ENCODE measurements at places on chromosomes 6 and 20. TPM values are rescaled to one million over a fixed set of nuclear protein-coding genes. Genes with fewer than 3 reads are reported as not detected.

GRCh38 chr20:41163821-41164220 lies 26.5 kb downstream of the PLCG1 start:
- DNase-seq: no peak
- peaks cover 86% of the 10 kb centered on the region for H3K36me3 ChIP-seq
- H3K4me1 ChIP-seq: peaks cover 62% of the 10 kb centered on the region
- H3K4me3 ChIP-seq: no peak overlapping the region
- H3K27me3 ChIP-seq: no peaks in the 10 kb centered on the region

GRCh38 chr6:30837870-30838269 lies 46.4 kb upstream of the DDR1 start:
- no peak overlapping the region for H3K27ac ChIP-seq
- H3K4me3 ChIP-seq: no peak overlapping the region
- no peaks in the 10 kb centered on the region for H3K27me3 ChIP-seq
- peaks cover 14% of the 10 kb centered on the region for H3K4me1 ChIP-seq

DNA sequence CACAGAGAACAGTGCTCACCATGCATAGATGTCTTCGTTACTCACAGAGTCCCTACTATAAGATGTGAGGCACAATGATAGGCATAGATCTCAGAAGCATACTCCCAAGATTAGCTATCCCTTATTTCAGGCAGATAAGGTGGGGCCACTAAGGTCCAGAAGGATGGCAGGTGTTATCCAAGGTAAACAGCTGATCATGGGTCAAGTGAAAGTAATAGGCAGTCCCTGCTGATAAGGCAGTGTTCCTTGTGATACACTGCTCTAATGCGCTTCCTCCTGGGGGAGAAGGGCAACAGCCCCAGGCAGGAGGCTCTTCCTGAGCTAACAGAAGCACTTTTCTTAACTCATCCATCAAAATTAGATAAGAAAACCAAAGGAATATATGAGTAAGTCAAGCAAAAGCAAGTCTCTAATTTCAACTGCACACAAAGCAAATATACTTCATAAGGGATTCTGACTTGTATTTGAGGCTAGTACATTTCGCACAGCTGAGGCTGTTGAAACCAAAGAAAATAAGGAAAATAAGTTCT lies 42.2 kb downstream of the METTL24 start:
- H3K27ac ChIP-seq: no peak overlapping the region
- no peak for DNase-seq
- H3K4me3 ChIP-seq: no peak overlapping the region
- no peaks in the 10 kb centered on the region for H3K36me3 ChIP-seq

DNA sequence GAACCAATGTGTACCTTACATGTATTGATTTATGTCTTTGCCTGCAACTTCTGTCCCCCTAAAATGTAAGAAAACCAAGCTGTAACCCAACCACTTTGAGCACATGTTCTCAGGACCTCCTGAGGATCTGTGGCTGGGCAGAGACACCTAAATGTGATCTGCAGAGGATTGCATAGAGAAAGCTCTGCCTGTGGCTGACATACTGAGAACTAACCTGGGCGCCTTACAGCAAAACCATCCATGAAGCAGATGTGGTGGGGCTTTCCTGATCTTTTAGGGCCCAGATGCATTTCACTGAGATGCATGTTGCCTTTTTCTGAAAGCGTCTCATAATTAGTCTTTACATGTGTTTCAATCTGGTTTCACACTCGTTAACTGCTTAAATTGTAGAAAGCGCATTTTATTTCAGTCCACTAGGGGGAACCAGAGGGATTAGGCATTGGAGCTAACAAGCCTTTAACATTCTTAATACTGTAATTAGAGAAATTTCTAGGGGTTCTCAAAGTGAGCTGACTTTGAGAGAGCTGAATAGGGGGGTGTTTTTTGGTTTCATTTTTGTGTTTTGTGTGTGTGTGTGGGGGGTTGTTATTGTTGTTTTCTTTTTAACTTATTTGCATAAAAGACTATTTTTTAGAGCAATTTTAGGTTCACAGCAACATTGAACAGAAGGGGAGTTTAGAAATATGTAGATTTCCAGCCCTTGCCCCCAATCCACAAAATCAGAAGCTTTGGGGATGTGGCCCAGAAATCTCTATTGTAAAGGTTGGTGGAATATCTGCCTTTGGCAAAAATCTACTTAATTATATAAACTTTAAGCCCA lies 50.9 kb upstream of the FAM184A start:
- peaks cover 3% of the 10 kb centered on the region for H3K4me1 ChIP-seq
- H3K27me3 ChIP-seq: no peaks in the 10 kb centered on the region
- no peak overlapping the region for H3K4me3 ChIP-seq
- DNase-seq: no peak
- H3K27ac ChIP-seq: peak overlapping the region; percentile 35

DNA sequence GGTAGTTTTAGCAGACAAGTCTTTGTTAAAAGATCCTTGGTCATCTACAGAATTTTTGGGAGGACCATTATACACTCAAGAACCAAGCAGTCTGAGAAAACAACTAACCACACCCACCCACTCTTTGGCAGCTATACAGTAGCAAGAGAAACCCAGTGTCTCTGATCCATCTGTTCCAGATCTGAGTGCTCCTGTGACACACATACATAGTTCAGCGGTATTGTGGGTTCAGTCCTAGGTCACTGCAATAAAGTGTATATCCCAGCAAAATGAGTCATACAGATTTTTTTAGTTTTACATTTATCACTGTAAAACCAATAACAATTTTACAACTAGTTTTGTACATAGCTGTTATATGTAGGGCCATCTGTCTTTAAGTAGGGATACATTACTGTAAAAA lies 47.4 kb upstream of the PAK5 start:
- DNase-seq: no peak
- H3K4me1 ChIP-seq: no peaks in the 10 kb centered on the region
- no peaks in the 10 kb centered on the region for H3K27me3 ChIP-seq

Gene SLC22A23
- 0.39 TPM for total RNA-seq

- no peak for DNase-seq
- no peak overlapping the region for H3K27ac ChIP-seq
- no peak overlapping the region for H3K4me3 ChIP-seq
- no peaks in the 10 kb centered on the region for H3K27me3 ChIP-seq
- H3K4me1 ChIP-seq: peaks cover 20% of the 10 kb centered on the region
- no peaks in the 10 kb centered on the region for H3K36me3 ChIP-seq
Measured at GRCh38 chr6:137769797-137770362, 97.2 kb upstream of the TNFAIP3 start.

DNA sequence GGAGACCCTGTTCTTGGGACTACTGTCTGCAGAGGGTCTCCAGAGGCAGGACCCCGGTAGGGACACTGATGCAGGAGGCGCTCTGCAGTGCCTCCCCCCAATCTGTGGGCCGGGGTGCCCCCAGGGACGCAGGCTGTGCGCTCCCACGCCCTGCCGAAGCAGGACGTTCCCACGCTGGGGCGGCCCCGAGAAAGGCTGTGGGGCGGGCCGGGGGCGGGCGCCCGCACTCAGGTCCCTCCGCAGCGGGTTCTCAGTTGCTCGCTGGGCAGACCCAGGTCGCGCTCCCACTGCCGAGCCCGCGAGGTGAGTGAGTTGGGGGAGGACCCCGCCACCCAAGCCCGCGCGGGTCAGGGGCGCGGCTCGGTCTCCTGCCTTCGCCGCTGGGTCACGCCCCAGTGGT lies at the start of gene COX4I2:
Gene COX4I2 (plus strand): TSS at position 253 of the 400 bp plus-strand sequence. CDS start 1,106 bp downstream, outside the sequence.
- DNase-seq: no peak
- H3K4me1 ChIP-seq: peaks cover under 1% of the 10 kb centered on the region
- H3K27ac ChIP-seq: no peak within 1 kb of the TSS
- H3K36me3 ChIP-seq: no peaks in the 10 kb centered on the region
- H3K27me3 ChIP-seq: peaks cover 4% of the 10 kb centered on the region

DNA sequence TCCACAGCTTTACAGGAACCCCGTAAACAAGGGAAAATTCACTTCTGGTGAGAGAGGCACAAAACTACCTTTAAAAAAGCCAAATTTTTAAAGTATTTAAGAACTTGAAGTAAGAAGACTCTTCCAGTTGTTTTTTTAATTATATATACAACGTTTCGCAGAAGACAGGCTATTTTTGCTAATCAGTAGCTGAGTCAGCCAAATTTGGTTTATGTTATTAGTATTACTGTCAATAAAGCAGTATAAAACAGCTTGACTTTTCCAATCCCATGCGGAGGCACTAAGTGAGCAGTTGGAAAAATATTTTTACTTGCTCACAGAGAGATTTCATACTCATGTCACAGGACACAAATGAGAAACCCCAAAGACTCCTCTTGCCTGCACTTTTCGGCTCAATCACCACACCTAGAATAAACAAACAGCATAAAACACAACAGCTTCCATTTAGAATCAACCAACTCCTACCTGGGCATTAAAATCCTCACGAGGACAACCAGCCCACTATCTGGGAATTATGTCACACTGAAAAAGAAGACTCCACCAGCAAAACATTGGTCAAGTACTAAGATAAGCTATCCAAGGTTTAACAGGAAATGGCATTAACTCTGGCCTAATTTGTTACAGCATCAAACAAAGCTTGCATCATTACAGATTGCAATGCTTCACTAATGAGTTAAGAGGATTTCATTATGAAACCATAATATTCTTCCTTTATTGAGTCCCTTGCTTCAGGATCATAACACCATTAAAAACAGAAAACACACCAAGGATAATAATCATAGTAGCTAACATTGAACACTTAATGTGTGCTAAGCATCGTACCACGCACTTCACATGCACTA lies 26.3 kb downstream of the ELOVL5 start:
- DNase-seq: no peak
- H3K4me3 ChIP-seq: no peak overlapping the region
- H3K27ac ChIP-seq: no peak overlapping the region
- H3K4me1 ChIP-seq: peaks cover 39% of the 10 kb centered on the region
- H3K27me3 ChIP-seq: no peaks in the 10 kb centered on the region

Gene BICRAL
- total RNA-seq: 16.8 TPM

GRCh38 chr20:51461306-51461705 lies 81.2 kb downstream of the NFATC2 start:
- no peaks in the 10 kb centered on the region for H3K27me3 ChIP-seq
- H3K36me3 ChIP-seq: peaks cover 31% of the 10 kb centered on the region
- peaks cover 10% of the 10 kb centered on the region for H3K4me1 ChIP-seq
- no peak overlapping the region for H3K27ac ChIP-seq
- DNase-seq: no peak

DNA sequence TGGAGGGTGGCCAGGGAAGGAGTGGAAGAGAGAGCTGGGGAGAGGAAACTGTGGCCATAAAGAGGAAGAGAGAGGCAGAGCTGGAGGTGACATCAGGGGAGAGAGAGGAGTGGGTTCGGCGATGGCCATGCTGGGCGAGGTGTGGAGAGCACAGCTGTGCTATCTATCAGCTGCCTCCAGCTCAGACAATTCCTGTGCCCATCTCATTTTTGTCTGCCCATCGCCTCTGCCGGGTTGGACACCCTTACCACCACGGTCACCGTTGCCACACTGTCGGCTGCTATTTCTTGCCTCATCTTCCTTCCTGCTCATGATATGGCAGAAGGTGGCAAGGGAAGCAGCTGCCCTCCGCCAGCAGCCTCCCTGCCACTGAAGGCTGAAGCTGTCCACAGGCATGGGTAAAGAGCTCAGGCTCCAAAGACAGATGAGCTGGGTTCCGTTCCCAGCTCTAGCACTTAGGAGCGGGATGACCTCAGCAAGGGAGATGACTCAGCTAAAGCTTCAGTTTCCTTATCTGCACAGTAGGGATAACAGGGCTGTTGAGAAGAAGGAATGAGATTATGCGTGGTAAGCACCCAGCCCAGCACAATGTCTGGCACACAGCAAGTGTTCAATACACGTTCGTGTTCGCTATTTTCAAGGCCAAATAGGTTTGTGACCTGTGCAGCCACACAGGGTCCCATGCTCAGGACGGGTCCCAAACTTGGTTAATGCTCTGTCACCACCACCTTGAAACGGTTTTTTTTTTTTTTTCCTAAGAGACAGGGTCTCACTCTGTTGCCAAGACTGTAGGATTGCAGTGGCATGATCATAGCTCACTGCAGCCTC lies 21.9 kb upstream of the TAF8 start:
- H3K4me3 ChIP-seq: peak overlapping the region; percentile 7
- DNase-seq: no peak
- peaks cover 34% of the 10 kb centered on the region for H3K36me3 ChIP-seq

DNA sequence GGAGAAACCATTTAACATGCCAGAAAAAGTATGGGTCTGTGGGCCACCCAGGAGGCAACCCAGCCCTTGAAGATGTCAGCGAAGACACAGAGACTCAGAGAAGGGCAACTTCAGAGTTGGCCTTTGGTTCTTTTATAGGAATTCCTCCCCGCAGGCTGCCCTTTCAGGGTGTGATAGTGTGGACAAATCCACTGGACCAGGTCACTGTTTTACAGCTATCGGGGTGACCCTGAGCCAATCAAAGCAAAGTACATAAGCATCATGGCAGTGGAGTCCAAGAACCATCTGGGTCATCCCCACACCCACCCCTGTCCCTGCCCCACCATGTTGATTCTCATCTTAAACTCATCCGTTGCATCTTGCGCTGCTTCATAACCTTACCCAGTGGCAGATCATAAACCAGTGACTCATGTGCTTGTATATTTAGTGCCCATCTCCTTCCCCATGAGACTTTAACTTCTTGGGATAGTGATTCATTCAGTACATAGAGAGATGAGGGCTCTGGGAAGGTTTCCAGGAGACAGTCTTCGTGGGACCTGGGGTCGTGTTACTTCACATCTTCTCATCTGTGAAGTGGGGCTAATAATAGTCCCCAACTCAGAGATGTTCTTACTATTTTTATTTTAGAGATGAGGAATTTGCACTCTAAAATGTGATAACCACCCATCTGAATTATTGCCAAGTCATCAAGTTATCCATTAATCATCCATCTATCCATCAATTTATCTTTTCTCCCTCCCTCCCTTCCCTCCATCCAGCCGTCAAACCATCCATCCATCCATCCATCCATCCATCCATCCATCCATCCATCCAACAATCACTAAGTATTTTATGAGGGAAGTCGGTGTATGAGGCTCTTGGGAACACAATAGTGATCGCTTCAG lies 51.0 kb downstream of the EDN3 start:
- no peak overlapping the region for H3K27ac ChIP-seq
- no peak for DNase-seq
- H3K4me1 ChIP-seq: no peaks in the 10 kb centered on the region
- no peaks in the 10 kb centered on the region for H3K36me3 ChIP-seq
- no peak overlapping the region for H3K4me3 ChIP-seq
- no peaks in the 10 kb centered on the region for H3K27me3 ChIP-seq
